ENCODE measurements at places on chromosomes 12 and 14.
A peak's percentile ranks its signal among the peaks of the same experiment; 100 is the strongest.

- DNase-seq: no peak
Observed at GRCh38 chr12:8855891-8856290, 33.5 kb downstream of the A2ML1 start.

DNA sequence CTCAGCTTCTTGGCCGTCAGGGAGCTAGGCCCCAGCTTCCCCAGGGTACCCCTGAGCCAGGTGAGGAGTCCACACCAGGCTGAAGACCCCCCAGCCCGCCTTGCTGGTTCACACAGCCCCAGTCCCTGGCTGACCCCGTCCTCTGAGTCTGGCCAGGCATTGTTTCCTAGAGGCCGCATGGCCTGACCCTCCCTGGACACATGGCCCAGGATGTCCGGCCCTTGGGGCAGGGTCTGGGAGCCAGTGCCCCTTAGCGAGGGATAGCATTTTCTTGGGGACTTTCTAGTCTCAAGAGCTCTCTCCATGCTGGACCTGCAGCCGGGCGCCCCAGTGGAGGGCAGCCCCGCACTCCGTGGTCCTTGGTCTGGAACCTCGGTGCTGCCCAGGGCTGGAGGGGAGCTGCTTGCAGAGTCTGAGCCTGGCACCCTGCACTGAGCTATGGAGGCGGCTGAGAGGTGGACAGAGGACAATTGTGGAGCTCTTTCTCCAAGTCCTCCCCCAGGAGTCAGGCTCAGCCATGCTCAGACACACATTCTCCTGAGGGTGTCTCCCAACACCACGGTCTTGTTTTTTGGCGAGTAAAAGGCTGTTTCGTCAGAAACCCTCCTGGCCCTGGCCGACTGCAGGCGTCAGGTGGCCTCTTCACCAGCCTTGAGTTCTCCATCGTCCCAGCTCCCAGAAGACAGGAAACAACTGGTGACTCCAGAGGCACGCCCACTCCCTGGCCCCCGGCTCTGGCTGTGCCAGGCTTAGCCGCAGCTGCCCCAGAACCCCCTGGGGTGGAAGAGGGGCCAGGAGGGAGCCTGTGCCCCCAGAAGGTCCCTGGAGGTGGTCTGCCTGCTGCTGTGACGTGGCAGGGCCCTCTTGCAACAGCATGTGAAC, 17.6 kb upstream of the CRIP2 start:
- peak; percentile 67 for DNase-seq

- no peak for DNase-seq
Observed at GRCh38 chr12:41511247-41511646, 323.1 kb downstream of the PDZRN4 start.

- peak; percentile 54 for DNase-seq
Observed at GRCh38 chr12:77788231-77789168, 42.2 kb upstream of the NAV3 start.

DNA sequence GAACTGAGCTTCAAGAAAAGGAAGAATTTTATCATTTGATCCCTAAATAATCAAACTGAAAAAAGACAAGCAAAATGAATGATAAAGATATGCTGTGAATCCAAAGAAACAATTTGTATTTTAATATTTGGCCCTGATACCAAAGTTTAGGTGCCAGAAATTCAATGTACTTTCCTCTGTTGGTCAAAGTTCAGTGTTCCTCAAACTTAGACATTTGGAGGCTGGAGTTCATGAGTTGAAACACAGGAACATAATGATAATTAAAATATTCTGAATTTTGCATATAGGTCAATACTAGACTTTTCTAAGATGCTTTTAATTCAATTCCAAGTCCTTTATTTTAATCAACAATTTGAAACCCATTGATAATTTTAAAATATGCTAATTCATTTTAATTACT, 1007.7 kb upstream of the ATXN7L3B start:
- DNase-seq: no peak

DNA sequence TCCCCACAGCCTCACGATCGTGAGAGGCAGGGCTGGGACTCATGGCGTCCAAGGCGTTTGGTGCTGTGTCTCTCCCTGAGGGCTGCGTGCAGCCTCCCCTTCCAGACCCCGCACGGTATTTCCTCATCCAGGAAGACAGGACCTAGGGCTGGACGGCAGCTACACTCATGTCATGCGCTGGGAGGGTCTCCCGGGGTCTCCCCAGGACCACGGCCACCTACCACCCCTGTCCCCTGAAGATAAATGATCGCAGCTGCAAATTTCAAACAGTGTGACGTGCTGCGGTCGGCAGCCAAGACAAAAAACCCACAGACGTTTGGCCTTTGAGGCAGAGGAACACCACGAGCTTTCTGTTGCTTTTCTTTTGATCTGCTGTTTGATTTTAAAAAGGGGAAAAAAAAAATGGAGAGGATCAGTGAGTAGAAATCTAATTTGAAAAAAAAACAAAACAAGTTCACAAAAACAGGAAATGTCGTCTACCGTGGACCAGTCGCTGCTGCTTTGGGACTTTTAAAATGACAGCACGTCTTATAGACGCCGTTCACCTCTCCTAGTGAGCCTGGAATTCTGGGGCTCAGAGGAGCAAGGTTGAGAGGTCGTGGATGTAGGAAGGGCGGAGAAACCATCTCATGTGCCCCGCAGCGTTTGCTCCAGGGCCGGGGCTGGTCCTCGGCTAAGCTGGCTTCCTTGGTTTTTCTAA, 237.6 kb downstream of the SLC41A2 start:
- DNase-seq: peak; percentile 64

DNA sequence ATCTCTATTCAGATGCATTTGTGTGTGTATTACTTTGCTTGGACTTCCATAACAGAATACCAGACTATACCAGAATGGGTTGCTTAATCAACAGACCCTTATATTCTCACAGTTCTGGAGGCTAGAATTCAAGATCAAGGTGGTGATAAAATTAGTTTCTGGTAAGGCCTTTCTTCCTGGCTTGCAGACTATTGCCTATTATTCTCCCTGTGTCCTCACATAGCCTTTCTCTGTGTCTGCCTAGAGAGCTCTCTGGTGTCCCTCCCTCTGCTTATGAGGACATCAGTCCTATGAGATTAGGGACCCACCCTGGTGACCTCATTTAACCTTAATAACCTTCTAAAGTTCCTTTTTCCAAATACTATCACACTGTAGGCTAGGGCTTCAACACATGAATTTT, 106.0 kb downstream of the FAR2 start:
- no peak for DNase-seq

- no peak for DNase-seq
Observed at GRCh38 chr14:73427516-73428264, 30.7 kb downstream of the NUMB start.

DNA sequence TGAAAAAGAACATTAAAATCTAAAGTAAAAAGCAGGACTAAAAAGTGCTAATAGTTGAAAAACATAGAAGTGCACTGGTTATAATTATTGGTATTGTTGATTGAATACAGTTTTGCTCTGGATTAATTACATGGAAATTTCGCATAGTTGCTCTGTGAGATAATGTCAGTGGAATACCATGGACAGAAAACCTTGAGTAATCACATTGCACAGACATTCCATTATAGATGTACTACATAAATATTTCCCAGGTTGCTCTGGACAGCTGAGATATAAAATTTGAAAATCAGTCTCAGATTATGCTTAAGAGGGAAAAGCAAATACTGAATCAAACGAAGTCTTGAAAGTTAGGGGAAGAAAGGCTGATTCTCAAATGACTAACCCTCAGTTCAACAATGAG, 439.3 kb upstream of the FLRT2 start:
- no peak for DNase-seq

DNA sequence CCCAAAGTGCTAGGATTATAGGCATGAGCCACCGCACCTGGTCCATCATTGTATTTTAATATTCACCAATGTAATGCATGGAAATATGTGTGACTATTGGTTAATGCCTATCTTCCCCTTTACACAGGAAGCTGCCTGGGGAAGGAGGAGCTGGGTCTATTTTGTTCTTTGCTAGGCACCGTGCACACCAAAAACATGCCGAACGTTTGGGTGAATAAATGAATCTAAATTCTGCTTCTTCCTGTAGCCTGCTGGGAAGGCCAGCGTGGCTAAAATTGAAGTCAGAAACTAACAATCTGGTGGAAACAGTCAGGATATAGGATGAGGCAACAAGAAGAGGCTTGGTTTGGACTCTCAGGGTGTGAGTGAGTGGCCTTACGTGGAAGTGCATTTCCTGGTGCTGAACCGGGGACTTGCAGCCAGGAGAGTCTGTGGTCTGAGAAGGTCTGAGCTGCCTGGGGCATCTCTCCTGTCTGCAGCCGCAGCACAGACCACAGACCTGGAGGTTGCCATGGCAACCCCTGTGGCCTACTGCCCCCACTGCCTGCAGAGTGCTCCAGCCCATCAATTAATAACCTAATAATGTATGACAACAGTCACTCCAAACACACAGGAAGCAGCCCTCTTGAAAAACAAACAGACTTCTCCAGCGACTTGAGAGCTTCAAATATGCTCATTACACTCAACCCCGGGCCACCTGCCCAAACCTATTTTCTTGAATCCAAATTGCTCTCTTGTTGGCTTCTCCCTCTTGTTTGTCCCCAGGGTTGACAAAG, 5.5 kb upstream of the GPR68 start:
- no peak for DNase-seq

GRCh38 chr12:83386527-83387264, 700.0 kb downstream of the TMTC2 start:
- no peak for DNase-seq

DNA sequence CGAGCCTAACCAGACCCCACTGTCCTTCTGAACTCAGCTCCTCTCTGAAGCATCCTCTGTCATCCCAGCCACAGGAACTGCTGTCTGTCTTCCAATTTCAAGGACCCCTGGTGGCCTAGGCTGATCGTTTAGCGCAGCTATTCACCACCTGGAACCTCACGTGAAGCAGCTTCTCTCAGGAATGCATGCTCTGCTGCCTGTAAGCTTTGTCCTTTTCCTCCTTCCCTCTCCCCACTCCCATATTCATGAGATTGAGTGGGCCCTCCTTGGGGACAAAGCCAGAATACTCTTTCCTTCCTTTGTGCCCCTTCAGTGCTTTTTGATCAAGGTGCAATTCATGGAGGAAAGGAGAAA, 17.2 kb downstream of the DPF3 start:
- DNase-seq: no peak

GRCh38 chr14:66174453-66174891, 311.7 kb upstream of the CCDC196 start:
- DNase-seq: peak; percentile 54

DNA sequence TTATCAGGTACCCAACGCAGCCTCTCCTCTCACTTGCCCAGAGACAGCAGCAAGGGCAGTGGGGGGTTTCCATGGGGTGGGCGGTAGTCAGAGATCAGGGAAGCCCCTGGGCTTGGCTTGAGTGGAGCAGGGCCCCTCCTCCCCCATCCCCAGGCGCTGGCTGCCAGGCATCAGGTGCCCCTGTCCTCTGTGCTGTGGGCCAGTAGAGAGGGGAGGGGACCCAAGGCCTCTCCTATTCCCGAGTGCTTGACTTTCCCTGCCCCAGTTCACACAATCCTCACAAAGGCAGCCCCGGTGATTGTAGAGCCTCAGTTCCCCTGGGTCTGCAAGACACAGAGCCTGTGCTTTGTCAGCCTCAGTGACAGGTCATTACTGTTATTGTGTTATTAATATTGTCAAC, 57.7 kb downstream of the MVK start:
- no peak for DNase-seq

- DNase-seq: peak; percentile 70
Observed at GRCh38 chr12:128969480-128970055, 116.3 kb downstream of the GLT1D1 start.

DNA sequence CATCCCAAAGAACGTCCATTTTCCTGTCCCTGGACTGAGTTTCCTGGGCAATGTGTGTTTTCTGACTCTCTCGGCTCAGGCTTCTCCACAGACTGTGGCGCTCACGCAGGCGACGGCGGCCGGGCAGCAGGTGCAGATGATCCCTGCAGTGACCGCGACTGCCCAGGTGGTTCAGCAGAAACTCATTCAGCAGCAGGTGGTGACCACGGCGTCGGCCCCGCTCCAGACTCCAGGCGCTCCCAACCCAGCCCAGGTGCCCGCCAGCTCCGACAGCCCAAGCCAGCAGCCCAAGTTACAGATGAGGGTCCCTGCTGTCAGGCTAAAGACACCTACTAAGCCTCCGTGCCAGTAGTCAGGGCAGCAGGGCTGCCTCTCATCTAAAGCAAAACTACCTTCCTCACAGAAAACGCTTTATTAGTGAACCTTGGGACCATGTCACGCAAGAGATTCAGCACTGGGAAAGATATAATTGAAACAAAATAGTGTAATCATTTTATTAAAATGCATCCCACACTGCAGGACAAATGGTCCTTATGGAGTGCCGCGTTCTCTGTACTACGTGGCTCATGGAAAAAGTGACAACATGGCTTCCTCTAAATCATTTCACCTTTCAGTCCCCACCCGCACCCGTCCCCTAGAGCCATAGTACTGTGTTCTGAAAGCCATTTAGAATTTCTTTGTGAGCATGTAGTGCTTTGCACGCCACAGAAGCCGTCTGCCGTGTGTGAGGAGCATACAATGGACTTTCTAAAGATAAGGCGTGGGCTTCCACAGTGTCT, 66.6 kb downstream of the DDX51 start:
- DNase-seq: no peak

DNA sequence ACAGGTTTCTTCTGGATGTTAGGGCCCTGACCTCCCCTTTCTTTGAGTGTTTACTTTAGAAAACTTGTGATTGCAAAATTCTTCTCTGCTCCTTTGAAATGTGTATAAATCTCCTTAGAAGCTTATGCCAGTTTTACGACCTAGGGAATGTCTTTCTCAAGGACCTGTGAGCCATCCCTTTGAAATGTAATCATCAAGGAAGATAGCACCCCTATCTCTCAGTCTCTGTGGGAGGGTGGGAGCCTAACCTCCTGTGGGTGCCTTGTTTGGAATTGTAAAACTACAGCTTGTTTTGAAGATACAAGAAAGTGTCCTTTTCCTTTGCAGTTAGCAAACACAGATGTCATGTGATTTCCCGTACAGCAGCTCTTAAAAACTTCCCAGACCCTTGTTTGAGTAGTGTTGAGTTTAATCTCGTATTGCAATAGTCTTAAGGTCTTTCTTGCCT, 3.3 kb downstream of the OR10AD1 start:
- peak; percentile 40 for DNase-seq
